ENCODE measurements at places on chromosomes 7 and 10. TPM values are rescaled to one million over a fixed set of nuclear protein-coding genes. Genes with fewer than 3 reads are reported as not detected.

The LIPJ gene
- under 0.01 TPM for total RNA-seq

DNA sequence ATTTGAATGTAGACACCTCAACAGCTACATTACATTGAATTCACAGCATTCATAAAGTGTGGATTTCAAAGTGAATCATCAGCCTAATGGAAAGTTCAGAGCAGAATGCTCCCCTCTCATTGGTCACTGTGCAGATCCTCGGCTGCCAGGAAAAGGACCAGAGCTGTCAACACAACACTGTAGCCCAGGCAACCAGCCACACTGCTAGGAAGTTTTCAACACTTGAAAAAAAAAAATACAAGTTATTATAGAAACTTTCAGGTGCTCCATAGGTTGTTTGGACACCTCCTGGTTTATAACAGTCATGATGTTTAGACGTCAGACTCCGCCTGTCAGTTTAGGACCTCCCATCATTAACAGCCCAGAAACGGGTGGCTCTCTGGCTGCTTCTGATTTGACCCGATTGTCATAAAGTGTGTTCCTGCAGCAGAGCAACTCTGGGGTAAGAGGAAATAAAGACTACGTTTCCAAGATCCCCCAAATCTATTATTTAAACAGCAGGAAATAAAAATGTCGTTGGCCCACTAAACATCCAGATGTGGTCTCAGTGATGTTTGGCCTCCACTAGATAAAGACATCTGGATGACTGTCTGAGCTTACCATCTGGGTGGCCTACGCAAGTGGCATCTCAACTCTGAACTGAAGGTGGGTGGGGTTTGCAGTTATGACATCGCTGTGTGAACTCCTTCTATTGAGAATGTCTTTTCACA, 117.4 kb downstream of the CABCOCO1 start:
- DNase-seq, result peak; percentile 71

GRCh38 chr10:120460776-120461175, 3.7 kb downstream of the PLPP4 start:
- peak; percentile 99 for DNase-seq

The COL13A1 gene
- 17.1 TPM for total RNA-seq

GRCh38 chr7:157309988-157310668, 26.7 kb upstream of the DNAJB6 start:
- peak; percentile 93 for DNase-seq

- DNase-seq, result no peak
These were observed 33.8 kb upstream of the ARMS2 start for GRCh38 chr10:122420624-122421007.

DNA sequence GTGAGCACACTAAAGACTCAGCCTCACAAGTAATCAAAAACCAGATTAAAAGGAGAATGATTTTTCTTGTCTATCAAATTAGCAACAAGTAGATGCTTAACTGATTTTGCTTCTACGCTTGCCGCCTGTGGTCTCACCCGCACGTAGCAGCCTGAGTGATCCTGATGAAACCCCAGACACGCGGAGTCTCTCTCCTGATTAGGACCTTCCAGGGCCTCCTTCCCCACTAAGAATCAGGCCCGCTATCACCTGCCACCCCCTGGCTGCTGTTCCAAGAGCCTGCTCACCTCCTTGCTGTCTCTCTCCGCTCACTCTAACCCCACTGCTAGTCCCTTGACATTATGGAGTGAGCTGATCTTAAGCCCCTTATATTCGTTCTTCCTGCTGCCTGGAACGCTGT, 325.9 kb upstream of the NRP1 start:
- DNase-seq, result no peak

GRCh38 chr7:17069146-17069545, 187.4 kb upstream of the AGR3 start:
- no peak for DNase-seq

The PAPOLB gene
- not detected for total RNA-seq

- DNase-seq, result no peak
These were observed 63.5 kb upstream of the VKORC1L1 start for GRCh38 chr7:65809259-65809981.

- DNase-seq, result no peak
These were observed 462.4 kb upstream of the KLF6 start for GRCh38 chr10:4247379-4247778.

DNA sequence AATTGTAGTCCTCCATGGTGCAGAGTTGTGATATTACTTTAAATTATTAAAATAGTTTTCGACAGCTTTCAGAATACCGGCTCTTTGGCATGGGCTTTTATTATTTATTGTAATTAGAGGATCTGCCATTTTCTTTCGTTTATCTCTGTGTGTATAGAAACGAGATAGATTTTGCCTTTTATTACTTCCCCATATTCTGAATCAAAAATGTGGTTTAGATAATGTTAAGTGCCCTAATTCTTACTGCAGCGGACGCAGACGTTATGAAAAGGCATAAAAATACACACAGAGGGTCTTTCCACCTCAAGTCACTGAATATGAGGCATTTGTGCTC, 1.9 kb upstream of the ARID5B start:
- DNase-seq, result no peak

DNA sequence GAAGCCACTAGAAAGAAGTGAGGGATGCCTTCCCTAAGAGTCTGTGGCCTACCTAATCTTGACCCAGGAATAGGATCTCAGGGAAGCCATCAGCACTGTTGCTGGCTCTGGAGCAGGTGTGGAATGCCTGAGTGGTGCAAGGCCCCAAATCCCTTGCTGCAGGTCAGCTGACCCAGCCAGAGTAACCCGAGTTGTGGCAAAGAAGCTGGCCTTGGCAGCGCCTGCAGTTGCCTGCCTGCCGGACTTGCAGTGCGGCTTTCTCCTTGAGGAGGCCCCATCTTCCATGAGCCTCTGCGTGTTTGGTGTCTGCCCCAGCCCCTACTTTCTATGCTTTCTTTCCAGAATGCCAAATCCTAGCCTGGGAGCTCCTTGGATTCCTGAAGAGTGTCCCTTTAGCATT, 5.8 kb downstream of the KIAA1217 start:
- no peak for DNase-seq

DNA sequence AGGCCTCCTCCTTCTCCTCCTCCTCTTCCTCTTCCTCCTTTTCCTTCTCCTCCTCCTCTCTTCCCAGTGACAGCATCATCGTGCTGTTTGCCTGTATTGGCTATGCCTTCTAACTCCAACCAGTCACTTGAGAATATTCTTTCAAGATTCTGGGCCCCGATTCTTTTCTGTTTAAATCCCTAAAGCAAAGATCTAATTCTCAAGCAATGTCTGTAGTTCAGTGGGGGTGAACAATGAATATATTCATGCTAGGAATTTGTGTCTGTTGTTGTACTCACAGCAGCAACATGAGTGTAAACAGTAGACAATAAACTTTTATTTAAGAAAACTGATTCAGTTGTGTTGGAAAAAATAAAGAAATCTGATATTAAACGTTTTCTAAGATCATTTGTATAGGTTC, 30.7 kb downstream of the NUDT5 start:
- DNase-seq, result no peak

- DNase-seq, result peak; percentile 21
These were observed 593 bp upstream of the ADRA2A start for GRCh38 chr10:111076191-111076681.

GRCh38 chr7:55569797-55570196, 2.5 kb downstream of the VOPP1 start:
- no peak for DNase-seq

The CYP3A5 gene
- 0.24 TPM for total RNA-seq

The ABCB4 gene
- 0.60 TPM for total RNA-seq

The ACSM6 gene
- total RNA-seq, result not detected

DNA sequence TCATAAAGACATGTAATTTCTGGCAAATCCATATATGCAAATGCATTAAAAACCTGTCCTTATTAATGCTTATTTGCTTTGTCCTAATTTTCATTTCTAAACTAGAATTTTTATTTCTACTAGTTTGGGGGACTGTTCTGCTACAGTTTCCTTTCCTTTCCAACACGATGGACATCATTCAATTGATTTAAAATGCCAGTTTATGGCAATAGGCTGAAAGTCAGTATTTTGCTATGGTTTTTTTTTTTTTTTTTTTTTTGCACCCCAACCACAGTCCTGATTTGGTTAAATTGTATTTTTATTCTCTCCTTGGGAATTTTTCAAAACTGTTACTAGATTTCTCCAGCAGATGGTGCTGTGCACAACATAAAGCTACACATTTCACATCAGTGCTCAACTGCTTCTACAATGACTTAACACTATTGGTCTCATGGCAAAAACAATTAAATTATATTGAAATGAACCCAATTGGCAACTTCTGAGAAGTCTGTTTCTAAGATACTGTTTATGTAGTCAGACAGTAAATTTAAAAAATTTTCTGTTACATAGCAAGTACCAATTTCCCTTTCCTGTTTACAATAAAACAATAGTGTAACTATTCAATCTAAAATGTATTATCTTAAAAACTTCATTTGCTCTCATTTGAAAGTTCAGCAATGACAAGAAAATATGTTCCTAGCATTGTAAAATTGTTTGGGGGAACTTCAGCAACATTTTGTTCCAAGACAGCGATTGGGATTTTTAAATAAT, 193.8 kb upstream of the CCDC6 start:
- peak; percentile 38 for DNase-seq

The UNCX gene
- not detected for total RNA-seq

The AGFG2 gene
- 7.2 TPM for total RNA-seq

GRCh38 chr7:91149341-91150246, 114.6 kb upstream of the FZD1 start:
- DNase-seq, result no peak

- DNase-seq, result peak; percentile 61
These were observed 60.7 kb downstream of the CD36 start for GRCh38 chr7:80699045-80699638.

GRCh38 chr7:142413280-142414000, 155.6 kb upstream of the PRSS58 start:
- DNase-seq, result no peak

DNA sequence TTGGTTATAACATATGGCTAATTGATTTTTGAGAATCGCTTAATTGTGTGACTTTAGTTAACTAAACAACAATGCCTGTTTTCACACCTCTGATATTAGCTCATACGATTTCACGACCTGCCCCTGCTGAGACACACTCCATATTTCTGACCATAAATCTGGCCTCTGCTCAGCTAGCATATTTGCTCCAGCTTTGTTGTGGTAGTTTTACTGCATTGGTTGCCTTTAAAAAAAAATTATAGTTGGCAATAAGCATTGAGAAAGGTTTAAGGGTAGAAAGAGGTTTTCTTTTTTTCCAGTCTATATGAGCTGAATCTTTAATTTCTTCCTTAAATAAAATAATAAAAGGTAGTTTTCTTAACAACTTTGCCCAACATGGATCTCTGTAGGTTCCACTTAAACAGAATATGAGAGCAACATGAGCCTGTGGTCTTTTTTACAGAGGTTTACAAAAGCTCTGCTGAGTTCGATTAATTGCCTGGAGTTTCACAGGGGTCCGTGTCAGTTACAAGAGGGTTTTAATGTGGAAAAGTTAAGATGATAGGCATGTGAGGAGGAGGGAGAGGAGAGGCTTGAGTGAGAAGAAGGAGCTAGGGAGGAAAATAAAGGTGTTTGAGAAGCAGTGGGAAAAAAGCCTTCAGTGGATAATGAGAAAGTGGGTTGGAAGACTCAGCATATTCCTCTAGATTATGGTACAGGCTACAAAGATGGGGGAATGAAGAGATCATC, 318.2 kb downstream of the CXCL12 start:
- no peak for DNase-seq

GRCh38 chr10:9038146-9038714, 983.7 kb downstream of the GATA3 start:
- DNase-seq, result peak; percentile 3

DNA sequence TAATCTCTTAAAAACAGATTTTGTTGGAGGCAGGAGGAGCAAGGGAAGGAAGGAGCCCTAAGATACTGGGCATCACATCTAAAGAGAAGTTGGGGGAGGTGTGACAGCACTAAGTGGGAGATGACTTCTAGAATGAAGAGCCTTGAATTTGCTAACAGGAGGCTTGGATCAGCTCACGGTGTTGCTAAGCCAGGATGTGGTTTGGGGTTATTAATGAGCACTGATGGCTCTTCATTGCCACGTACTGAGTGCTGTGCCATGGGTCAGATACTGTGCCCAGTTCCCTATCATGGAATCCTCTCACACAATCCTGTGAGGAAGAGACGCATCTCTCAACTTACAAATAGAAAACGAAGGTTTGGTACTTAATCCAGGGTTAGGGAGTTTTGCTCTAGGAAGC, 78.5 kb downstream of the C7orf25 start:
- peak; percentile 13 for DNase-seq

DNA sequence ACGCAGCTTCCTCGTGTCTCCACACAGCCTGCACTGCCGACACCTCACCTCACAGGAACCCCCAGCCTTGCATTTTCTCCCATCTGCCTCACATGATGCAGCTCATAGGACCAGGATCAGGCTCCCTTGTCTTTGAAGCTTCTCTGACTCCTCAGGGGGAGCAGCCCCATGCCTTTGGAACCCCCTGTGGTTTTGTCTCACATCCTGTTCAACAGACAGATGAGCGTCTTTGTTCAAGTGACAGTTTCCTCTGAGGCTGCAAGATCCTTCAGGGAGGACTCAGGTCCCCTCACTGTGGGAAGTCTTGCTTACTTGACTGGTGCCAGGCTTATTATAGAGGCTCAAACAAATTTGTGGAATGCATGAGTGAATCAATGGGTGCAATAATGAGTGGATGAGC, 667.1 kb downstream of the INHBA start:
- DNase-seq, result no peak

The TBX20 gene
- total RNA-seq, result 0.12 TPM

DNA sequence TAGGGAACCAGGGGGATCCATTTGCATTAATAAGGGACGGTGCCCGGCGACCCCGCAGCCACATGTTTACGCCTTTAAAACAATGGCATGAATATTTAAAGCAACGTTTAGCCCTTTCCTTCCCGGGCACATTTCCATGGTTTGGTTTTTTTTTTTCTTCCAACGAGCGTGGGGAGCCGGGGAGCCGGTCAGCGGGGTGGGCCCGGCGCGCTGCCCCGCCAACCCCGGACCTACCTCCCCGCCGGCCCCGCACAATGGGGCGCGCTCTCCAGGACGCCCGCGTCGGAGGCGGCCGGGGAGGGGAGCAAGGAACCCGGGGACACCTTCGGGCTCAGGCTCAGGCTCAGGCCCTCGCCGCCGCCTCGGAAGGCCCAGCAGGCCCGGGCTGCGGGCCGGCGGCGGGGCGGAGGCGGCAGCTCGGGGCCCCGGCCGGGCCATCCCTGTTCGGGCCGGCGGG, 1.0 kb downstream of the SEPHS1 start:
- DNase-seq, result no peak

The FGFR2 gene
- 0.60 TPM for total RNA-seq

Data from RPMI7951 (cell line).